ENCODE measurements at places on chromosomes 5 and 9.

GRCh38 chr5:156591631-156592030 lies 258.5 kb upstream of the PPP1R2B start:
- DNase-seq: no peak

GRCh38 chr5:125411744-125412560 lies 665.5 kb upstream of the ZNF608 start:
- DNase-seq: no peak

DNA sequence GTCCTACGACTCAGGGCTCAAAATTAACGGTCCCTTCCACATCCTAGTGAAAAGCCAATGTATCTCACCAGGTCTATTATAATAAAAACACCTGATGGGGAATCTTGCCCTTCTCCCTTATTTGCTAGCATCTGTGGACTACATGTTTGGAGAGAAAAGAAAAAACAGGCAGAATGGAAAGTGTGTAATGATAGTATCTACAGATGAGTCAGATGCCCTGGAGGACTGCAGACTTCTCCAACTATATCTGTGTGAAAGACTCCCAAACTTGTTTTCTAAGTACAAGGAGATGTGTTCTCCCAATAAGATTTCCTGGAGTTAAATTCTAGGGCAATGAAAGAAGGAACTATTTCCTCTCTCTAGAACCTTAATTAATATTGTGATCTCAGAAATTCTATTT lies 66.0 kb downstream of the FOXB2 start:
- DNase-seq: no peak

DNA sequence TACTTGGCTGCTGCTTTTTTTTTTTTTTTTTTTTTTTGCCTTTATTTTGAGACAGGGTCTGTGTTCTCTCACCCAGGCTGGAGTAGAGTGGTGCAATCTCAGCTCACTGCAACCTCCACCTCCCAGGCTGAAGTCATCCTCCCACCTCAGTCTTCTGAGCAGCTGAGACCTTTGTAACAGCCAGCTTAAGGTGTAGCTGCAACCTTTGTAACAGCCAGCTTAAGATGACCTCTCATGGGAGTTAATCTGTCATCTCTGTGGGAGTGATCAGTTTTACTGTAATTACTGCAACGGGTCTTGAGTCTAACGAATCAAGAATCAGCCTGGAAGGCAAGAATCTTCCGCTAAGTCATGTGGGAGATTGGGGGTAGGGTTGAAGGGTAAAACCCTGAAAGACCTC lies 31.6 kb upstream of the SNX2 start:
- DNase-seq: no peak

- DNase-seq: peak; percentile 66
Measured at GRCh38 chr5:1477341-1477740, 32.1 kb upstream of the SLC6A3 start.

- DNase-seq: no peak
Measured at GRCh38 chr9:110334871-110335270, 2.8 kb downstream of the TXNDC8 start.

GRCh38 chr9:19934301-19934871 lies 145.5 kb upstream of the SLC24A2 start:
- DNase-seq: peak; percentile 59

DNA sequence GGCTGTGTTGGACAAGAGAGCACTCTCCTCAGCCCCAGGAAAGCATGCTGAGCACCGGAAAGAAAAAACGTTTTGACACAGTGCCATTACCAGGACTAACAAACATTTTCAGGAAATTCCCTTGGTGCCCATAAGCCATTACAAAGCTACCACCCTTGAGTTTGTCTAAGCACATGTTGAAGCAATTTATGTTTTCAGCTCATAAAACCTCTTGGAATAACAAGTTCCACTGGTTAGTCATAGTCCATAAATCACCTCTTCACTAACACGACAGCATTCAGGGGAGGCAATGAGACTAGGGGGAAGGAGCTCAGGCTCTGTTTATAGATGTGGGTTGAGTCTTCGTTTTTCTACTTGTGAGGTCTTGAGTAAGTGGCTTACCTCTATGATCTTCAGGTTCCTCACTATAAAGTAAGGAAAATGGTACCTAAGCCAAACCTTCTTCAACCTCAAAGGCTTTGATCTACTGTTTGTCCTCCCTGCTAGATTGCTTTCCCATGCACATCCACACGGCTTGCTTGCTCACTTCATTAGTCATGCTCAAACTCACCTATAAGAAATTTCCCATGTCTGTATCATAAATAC lies 65.4 kb downstream of the DRD1 start:
- no peak for DNase-seq

DNA sequence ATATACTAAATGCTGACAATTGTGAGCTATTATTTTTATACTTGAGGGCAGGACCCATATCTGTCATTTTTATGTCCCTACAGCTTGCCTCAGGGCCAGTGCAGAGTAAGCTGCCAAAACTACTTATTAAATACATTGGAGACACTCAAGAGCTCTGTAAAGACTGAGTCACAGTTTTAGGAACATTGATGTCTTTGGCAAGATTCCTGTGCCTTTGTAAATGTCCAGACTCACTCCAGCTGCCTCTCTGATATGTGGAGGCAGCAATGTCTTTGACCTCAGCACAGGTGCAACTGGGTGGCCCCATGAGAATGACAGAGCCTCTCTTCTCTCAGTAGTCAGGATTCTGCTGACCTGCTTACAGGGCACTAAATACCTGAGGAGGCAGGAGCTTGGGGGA lies 363.2 kb downstream of the OSTF1 start:
- DNase-seq: no peak

DNA sequence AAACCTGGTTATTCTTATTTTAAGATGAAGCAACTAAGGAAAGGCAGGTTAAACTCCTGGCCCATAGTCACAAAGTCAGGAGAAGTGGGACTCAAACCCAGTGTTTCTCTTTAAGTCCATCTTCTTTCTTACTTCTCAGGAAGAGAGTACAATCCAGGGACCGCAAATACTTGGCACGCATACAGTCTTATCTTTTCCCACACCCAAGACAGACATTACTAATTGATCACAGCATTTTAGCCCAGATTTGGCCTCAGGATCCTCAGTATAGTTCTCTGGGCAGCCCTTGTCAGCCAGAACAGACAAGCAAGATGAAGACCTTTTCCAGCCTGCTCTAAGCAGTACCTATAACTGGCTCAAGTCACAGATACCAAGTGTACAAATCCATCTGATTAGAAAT lies 125.5 kb upstream of the RAI14 start:
- DNase-seq: no peak

DNA sequence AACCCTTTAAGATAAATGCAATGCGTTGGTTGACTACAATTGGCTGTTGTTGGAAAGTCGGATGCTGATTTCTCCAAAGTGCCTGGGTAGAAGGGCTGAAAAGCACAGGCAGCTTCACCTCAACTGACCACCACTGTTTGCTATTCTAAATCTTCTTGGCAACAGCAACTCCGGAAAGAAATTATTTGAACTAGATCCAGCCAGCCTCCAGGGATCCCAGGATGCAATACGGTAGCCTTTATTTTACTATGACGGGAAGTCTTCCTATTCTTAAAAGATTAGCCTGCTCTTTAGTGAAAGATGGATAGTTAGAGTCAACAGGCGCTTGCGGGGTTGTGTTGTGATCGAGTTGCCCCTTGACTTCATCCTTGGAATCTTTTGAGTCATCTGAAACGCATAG lies 78.6 kb upstream of the KLF9 start:
- DNase-seq: no peak

GRCh38 chr9:136552117-136552703 lies 6.4 kb upstream of the NOTCH1 start:
- DNase-seq: no peak

GRCh38 chr5:95487880-95488279 lies 66.9 kb downstream of the SKIC3 start:
- no peak for DNase-seq

DNA sequence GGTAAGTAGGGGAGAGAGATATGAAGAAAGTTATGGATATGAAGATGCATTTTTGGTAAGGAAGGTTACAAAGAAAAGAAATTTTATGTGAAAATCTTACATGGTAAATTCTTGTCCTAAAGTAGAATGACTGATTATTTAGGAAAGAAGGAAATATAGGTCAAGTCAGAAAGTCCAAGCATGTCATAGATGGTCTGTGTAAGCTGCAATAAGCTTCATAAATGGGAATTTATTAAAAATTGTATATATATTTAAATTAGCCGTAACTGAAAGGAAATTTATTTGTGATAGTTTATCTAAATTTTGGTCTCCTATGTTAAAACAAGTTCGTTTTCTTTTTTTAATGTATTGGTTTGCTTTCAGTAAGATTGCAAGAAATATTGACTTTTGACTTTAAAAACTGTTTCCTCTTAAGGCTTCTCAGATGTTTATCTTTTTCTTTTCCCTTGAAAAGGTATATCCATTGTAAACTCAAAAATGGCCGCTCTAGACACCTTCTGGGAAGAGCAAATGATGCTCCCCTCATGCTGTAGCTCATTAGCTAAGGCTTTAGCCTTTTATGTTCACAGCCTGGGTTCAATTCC lies 46.8 kb upstream of the HAPLN1 start:
- no peak for DNase-seq

- no peak for DNase-seq
Measured at GRCh38 chr5:78958672-78959445, 26.3 kb downstream of the ARSB start.

GRCh38 chr9:73223594-73223993 lies 71.9 kb downstream of the ANXA1 start:
- no peak for DNase-seq

DNA sequence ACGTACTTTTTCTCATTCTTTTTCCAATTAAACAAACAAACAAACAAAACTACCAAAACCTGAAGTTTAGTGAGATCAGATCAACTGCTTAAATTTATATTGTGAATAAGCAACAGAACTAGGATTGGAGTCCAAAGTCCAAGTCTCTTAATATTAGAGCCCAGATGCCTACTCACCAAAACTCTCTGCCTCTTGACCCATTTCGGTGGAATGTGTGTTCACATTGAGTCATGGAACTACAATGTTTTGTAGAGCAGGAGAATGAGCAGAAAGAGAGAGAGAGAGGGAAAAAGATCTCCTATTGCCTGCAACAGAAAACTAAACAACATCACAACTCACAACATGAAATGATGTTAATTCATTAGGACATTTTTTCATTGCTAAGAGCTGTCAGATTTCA lies 751.1 kb downstream of the TLR4 start:
- no peak for DNase-seq

GRCh38 chr9:88791105-88791805 lies 200.0 kb upstream of the S1PR3 start:
- DNase-seq: no peak

All from left ventricle myocardium superior (tissue), 1 donor.